Sigmoid colon (tissue), 7 donors: ENCODE measurements at places on chromosomes 6 and 20. TPM values are rescaled to one million over a fixed set of nuclear protein-coding genes. Genes with fewer than 3 reads are reported as not detected.

Gene ADGRF4
- 0.28 TPM for total RNA-seq

GRCh38 chr20:58585753-58586540 is 65.1 kb upstream of the STX16 start:
- peak; percentile 20 for DNase-seq

GRCh38 chr6:49497304-49497703 is 2.4 kb upstream of the GLYATL3 start:
- no peak for DNase-seq

DNA sequence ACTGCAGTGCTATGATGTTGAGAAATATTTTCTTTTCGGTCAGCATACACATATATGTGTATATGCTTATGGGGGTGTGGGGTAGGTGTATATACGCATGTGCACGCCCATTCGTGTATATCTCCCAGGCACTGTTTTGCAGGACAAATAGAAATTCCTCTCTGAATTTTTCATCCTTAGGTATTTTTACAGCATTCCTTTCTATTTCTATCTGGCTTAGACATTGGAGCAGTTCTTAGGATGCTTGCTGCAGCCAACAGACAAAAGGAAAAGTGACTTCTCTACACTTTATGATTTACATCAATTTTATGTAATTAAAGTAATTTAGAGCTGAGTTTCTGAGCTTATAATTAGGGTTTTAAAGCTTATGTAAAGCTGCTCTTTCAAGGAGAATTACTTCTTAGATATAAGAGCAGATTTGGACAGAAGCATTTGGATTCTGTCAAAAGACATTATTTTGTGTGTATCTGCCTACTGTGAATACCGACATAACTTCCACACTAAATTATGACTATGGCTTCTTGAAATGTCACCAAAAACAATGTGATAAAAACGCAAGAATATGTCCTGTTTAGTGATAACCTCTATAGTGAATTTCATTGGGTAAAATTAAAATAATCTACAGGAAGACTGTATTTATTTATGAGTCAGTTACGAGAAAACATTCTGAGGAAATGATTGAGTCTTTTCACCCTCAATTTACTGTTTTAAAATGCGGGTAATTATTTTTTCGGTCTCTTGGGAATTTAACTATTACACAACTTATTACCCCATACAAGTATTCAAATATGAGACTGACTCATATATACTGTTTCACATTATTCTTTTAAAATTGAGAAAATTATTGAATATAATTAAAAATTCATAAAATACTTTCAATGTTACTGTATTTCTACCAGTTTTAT is 21.3 kb upstream of the CEP43 start:
- no peak for DNase-seq

GRCh38 chr6:9761220-9761619 is 653.7 kb downstream of the TFAP2A start:
- DNase-seq, result no peak

DNA sequence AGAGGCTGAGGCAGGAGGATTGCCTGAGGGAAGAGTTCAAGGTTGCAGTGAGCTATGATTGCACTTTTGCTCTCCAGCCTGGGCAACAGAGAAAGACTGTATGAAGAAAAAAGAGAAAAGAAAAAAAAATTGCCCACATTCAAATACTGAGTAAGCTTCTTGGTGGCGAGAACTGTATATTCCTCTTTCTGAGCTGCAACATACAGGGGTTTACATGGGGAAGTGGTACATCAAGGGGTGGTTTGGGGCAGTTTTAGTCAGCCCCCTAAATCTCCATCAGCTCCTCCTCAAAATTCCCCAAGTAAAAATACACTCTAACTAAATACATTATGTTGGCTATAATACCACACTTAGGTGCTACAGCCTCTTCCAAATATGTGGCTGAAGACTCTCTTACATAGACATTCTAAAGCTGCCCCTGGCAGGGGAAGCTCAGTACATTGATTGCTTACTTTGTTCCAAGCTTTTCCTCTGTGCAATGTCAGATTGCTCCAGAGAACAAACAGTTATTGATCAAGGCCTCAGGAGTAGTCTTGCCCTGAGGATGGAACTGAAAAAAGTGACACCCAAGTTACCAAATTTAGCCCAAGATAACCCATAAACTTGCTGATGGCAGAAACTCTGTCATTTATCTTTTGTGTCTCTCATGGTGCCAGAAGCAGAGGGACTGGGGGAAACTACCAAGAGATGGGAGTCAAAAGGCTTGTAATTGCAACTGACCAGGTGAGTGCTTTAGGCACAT is 107.4 kb upstream of the RIPOR2 start:
- DNase-seq, result no peak

- DNase-seq, result no peak
Observed at GRCh38 chr6:25332655-25333071, 53.5 kb downstream of the CARMIL1 start.

GRCh38 chr6:163332575-163332974 is 81.9 kb upstream of the QKI start:
- no peak for DNase-seq

GRCh38 chr6:122681705-122682104 is 71.5 kb downstream of the PKIB start:
- no peak for DNase-seq

- no peak for DNase-seq
Observed at GRCh38 chr6:155216312-155217046, 47.3 kb upstream of the CLDN20 start.

GRCh38 chr6:157144859-157145568 is 178.3 kb downstream of the TMEM242 start:
- DNase-seq, result peak; percentile 79

GRCh38 chr6:131958542-131959470 is 7.6 kb upstream of the CCN2 start:
- no peak for DNase-seq
